ENCODE measurements at places on chromosomes 13 and 19.

GRCh38 chr13:34747507-34747906 is 194.6 kb upstream of the NBEA start:
- DNase-seq = no peak

DNA sequence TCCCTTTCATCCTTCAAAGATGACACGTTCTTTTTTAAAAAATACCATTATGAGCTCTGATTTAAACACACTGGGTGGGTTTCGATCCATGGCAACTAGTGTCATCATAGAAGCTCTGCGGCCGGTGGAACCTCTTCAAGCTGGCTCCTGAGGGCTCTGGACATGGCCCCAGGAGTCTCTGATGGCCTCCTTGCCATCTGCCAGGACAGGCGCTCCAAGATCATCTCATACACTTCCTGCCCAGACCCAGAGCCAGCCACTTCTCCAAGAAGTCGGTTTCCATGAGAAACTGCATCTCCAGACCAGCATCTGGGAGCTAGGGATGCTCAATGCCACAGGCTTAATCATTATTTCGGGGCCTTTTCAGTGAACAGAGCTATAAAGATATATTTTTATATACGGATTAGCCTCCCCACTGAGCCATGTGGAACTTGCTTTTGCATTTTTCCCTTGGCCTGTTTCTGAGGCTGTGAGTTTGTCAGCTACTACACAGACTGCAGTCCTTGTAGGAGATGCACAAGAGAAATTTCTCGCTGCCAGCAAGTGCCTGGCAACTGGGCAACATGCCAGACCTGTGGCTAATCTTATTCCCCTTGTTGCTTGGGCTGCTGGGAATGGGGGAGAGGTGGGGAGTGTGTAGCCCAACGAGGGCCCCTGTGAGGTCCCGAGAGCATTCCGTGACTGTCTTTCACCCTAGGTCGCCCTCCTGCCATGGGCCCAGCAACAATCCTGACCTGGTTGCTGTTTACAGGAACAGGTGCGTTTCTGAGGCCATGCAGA is 15.9 kb downstream of the SUGP1 start:
- DNase-seq = no peak

DNA sequence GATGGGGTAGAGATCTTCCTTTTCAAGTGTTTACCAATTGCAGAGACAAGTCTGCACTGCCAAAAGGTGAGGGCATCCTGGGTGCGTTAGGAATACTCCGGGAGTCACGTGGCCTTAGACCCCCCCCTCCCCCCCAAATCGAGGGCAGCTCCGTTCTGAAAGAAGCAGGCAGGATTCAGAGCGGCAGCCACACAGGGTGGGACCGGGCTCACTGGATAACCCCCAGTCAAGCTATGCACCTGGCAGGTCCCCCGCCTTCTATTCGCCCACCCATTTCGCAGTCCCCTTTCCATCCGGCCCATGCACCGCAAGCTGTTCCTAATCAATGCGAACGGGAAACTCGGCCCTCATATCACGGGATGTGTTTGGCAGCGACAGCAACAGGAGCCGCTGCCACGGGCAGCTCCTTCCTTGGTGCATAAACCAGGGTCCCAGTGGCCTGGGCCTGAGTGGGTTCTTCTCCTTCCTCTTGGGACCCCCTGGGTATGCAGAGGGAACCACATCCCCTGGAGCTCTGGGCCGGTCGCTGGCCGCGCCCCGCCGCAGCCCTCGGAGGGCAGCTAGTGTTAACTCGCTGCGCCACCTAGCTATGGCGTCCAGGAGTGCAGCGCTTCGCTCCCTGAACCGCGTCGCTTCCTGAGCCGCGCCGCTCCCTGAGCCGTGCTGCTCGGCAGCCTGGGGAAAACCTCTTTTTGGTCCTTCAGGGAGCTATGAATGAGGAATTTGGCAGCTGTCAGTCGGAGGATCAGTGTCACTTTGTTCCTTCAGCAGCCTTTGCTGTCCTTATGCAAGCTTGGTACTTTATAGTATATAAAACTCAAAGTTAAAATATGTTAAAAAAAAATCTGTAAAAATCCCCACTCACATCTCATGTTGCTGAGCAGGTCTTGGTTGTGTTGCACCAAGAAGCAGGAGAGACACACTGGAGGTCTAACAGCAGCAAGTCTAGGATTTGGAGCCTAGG is 41.4 kb downstream of the LYL1 start:
- DNase-seq = peak; percentile 65

DNA sequence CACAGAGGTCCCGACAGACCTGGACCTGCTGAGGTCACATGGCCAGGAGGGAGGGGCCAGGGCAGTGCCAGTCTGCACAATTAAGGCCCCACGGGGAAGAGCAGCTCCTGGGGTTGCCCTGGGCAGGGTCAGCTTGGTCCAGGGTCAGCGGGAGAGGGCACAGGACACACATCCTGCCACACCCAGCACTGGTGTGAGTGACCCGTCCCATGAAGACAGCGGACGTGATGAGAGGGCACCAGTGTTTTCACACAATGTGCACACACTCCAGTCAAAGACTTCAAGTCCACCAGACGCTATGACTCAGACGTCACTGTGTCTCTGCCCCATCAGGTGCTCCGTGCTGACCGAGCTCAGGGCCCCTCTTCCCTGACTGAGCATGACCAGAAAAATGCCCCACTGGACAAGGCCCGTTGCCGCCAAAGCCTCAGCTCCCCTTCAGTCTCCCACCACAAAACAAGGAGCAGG is 4.2 kb downstream of the TMEM259 start:
- DNase-seq = no peak

DNA sequence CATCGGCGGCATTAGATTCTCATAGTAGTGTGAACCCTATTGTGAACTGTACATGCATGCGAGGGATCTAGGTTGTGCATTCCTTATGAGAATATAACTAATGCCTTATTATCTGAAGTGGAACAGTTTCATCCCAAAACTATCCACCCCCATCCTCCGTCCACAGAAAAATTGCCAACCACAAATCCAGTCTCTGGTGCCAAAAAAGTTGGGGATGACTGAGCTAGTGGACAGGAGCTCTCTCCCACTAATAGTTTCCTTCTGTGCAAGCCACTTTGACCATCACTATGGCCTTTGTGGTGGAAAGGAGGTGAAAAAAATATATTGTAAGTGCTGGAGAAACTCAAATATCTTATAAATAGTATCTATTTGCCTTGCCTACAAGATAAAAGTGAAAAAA is 857.8 kb downstream of the DIAPH3 start:
- no peak for DNase-seq

DNA sequence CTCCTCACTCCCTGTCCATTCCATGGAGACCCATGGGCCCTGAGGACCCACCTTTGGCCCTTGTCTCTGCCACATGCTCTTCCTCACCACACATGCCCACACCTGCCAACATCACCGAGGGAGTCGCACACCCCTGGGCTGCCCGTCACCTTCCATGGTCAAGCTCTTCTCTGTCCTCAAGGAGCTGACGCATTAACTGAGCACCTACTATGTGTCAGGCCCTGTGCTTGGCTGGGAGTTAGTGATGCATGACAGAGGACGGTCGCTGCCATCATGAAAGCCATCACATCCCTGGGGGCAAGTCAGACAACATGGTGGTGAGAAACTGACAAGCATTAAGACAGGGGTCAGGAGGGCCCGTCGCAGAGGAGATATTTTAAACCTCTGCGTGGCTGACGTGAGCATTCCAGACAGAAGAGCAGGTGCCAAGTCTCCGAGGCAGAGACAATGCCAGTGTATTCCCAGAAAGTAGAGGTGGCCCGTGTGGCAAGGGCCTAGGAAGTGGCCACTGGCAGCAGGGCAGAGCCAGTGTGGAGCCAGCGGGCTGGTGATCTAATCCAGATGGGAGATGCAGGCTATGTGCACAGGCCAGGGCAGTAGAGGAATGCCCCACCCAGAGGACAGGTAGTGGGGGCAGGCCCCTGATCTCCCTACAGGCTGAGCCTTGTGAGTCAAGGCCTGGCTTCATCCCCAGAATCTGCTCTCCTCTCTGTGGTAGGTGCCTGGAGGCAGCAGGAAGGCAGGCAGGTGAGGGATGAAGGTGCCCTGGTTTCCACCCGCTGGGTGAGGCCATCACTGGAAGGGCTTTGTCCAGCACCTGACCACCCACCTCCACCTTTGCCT is 21.2 kb downstream of the ELAVL1 start:
- DNase-seq = no peak

GRCh38 chr13:73715911-73716510 is 418.2 kb downstream of the KLF12 start:
- DNase-seq = no peak

DNA sequence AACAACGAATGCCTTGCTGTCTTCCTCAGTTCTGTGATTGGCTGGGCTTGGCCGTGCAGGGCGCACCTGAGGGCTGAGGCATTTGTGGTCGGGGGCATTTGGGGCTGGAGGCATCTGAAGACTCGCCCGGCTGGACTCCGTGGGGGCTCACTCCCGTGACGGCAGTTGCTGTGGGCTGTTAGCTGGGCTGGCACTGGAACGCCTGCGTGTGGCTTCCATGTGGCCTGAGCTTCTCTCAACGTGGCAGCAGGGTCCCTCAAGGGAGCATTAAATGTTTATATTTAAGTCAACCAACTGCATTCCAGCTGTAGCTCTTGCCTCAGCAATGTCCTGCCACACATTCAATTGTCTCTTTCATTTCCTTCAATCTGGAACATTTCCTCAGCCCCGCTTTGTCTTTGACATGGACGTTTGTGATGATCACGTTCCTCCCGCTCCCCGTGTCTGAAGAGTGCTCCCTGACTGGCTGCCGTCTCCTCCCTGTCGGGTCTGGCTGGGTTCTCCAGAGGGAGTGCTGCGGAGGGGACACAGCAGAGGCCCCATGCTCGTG is 21.0 kb downstream of the CCDC8 start:
- DNase-seq = no peak

DNA sequence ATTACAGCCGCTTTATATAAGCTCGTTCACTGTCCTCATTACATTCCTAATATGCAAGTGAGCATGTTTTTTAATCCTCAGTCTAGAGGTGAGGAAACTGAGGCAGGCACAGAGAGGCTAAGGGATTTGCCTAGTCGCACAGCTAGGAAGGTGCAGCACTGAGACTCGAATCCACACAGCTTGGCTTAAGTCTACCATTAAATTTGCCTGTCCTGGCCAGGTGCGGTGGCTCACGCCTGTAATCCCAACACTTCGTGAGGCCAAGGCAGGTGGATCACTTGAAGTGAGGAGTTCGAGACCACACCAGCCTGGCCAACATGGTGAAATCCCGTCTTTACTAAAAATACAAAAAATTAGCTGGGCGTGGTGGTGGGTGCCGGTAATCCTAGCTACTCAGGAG is 8.0 kb downstream of the RPS16 start:
- no peak for DNase-seq

GRCh38 chr13:48476215-48476614 is 56.7 kb downstream of the RCBTB2 start:
- DNase-seq = no peak

DNA sequence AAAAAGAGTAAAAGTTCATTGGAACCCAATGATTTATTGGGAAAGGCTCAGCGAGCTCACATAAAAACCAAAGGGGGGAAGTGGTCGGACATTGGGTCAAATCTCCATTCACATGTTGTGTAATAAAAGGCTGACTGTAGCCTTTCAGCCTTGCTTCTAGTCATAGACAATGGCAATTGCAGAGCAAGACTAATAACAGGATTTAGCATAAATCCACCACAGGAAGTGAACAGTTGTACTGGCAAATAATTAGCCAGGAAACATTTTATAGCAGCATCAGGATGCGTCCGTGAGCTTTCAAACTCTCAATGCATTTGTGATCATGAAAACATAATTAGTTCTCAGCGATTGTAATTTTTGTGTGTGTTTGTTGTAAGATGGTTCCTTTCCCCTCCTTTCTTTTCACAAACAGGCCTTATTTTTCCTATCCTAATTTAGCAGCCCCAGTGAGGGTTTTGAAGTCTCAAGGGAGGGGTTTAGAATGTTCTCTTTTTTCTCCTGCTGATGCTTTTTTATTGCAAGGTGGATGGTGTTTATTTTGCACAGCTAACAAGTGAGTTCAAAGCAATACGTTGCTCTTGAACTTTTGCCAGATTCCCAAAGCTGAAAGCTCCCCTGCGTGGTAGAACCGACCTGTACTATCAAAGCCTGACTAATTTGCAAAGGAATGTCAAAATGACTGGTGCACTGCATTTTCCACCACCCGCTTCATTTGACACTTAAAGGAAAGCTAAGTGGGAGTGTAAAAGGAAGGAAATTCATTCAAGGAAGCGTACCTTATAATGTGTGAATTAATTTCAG is 105.6 kb downstream of the SPRY2 start:
- no peak for DNase-seq

GRCh38 chr13:25525884-25526283 is 154.1 kb downstream of the ATP8A2 start:
- no peak for DNase-seq

DNA sequence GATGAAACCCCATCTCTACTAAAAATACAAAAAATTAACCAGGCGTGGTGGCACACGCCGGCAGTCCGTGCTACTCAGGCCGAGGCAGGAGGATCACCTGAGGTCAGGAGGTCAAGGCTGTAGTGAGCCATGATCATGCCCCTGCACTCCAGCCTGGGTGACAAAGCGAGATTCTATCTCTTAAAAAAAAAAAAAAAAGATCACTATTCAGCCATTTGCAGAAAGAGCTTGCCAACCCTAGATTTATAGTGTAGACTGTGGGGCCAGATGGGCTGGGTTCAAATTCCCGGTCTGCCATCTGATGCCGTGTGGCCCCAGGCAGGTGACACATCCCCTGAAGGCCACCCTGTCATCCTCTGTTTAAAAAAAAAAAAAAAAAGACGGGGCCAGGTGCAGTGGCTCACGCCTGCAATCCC is 28.9 kb downstream of the SMIM24 start:
- no peak for DNase-seq
